ENCODE measurements at places on chromosomes 1 and 21.

- no peak for DNase-seq
Measured at GRCh38 chr21:35614396-35614921, 445.9 kb downstream of the SETD4 start.

DNA sequence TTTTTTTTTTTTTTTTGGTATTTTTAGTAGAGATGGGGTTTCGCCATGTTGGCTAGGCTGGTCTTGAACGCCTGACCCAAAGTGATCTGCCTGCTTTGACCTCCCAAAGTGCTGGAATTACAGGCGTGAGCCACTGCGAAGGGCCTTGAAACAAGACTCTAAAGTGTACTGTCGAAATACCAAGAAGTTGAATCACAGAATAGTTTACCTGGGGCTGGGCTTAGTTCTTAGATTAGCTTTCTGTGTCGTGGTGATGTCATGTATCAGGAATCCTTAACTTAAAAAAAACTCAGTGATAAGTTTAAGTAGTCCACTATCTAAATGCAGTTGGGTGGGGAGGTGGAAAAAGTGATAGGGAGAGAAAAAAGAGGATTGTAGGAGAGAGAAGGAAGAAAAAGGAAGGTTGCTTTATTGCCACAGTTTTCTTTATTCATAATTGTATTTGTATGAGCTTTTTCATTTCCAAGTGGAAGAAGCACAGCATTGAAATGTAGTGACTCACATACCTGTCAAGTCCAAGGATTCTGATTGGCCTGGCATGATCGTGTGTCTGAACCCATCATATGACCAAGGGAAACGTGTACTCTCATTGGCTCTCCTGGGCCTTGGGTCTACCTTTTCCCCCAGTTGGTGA lies 13.4 kb downstream of the ITSN1 start:
- DNase-seq: no peak

GRCh38 chr1:87883906-87884305 lies 555.2 kb downstream of the LMO4 start:
- no peak for DNase-seq

DNA sequence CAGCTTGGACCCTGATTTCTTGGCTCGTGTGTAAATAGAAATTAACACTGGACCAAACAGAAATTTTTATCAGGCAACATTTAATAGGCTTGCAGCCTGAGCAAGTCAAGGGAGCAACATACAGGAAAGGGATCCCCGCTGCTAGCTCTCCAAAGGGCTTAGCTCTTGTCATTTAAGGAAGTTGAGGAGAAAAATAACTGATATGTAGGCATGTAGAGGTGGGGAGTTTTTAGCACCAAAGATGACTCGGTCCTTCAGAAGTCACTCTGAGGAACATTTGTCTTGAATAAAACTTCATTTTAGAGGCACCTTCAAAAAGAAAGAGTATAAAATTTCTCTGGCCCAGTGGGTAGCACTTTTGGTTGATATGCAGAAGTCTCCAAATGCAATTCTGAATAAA lies 27.1 kb downstream of the GBP2 start:
- DNase-seq: no peak

DNA sequence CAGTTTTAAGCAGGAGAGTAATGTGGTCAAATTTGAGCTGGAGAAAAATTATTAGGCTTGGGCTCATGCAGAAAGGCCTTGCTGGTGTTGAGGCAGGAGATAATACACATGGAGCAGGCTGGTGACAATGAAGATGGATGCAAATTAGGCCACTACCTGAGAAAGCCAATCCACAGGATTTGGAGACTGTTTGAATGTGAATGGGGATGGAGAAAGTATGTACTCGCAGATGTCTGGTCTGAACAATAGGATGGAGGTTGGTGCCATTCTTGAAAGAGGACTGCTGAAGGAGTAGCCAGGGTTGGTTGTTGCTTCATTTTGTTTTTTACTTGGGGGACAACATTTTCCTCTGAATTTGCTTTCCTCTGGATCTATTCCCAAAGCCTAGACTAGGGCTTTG lies 8.0 kb upstream of the KIRREL1 start:
- DNase-seq: no peak

DNA sequence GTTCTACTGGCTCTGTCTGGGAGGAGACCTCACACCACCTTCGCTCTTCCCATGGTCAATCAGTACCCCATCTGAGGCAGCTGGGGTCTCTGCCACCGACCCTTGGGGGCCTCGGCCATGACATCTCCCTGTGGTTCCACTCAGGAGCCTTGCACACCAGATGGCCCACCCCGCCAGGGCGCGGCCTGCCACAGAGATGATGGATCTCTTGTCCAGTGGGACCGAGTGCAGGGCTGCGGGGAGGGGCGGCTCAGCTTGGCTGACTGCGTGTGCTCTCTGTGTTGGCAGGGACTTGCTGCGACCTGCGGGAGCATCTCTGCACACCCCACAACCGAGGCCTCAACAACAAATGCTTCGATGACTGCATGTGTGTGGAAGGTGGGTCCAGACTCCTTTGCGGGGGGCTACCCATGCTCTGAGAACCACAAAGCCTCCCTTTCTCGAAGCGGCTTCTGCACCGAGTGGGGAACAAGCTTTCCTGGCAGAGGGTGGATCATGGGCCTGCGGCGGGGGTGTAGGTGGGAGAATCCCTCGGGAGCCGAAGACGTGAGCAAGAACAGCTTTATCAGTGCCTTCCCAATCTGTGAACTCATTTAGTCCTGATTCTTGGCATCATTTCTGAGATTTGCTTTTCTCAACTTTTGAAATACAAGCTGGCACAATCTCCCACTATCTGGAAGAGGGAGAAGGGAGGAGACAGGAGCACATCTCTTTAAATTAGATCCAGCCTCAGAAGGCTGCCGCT lies 20.9 kb upstream of the AGTRAP start:
- no peak for DNase-seq

DNA sequence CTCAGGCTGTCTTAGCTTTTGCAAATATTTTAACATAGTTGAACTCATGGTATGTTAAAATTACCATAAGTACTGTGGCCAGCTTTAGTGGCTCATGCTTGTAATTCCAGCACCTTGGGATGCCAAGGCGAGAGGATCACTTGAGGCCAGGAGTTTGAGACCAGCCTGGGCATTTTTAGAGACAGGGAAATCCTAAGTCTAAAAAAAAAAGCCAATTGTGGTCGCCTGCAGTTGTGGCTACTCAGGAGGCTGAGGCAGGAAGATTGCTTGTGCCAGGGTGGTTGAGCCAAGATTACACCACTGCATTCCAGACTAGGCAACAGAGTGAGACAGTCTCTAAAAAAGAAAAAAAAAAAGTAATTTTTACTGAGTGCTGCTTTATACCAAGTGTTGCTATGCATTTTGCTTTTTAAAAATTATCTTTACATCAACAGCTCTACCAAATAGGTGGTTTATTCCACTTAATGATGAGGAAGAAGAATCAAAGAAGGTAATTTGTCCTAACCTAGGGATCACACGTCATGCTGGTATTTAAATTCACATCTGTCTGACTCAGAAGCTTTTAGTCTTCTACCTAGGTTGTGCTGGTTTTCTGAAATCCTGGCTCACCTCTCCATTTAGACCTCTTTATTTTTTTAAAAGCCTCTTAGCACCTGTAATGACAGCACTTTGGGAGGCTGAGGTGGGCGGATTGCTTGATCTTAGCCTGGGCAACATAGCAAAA lies 16.8 kb downstream of the PPP1R12B start:
- DNase-seq: no peak

- peak; percentile 78 for DNase-seq
Measured at GRCh38 chr1:44714944-44715571, 15.9 kb downstream of the RNU5D-1 start.

DNA sequence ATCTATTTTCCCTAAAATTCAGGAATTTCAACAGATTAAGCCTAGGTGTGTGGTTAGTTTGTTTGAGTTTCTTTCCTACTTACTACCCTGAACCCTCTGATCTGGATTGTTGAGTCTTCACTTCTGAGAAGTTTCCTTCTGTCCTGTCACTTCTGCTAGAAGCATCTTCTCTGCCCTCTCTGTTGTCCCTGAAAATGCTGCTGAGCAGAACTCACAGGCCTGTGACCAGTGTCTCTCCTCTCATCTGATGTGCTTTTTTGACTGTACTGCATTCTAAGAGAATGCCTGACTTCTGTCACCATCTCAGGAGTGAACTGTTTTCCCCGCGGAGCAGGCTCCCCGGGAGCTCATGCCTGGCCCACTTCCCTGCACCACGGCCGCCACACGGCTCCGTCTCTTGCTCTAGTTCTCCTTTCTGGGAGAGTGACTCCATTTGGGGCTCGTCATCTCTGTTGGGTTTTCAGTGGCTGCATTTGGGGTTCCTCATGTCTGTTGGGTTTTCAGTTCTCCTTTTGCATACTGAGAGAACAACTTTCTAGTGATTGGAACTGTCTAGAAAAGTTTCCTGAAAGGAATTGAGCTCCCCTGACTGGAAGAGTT lies 77.9 kb downstream of the POFUT2 start:
- no peak for DNase-seq

- DNase-seq: no peak
Measured at GRCh38 chr1:186310307-186310706, 64.7 kb downstream of the TPR start.

- no peak for DNase-seq
Measured at GRCh38 chr1:54174106-54174505, 21.3 kb upstream of the CDCP2 start.

DNA sequence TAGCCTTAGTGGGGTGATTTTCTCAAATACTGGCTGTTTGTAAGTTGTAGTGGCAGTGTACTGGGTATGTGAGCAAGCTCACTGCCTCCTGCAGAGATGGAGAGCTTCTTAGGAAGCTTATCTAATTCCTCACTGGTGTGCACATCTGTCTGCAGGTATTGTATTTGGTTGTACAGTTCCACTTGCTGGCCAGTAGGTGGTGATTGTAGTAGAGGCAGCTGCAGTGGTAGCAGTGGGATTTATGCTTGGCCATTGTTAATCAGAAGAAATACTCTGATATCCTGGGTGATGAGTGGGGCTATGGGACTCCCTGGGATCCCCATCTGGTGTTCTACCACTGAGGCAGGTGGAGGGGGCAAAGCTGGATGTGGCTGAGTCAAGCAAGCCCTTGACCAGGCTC lies 276.1 kb upstream of the SPAG17 start:
- no peak for DNase-seq

DNA sequence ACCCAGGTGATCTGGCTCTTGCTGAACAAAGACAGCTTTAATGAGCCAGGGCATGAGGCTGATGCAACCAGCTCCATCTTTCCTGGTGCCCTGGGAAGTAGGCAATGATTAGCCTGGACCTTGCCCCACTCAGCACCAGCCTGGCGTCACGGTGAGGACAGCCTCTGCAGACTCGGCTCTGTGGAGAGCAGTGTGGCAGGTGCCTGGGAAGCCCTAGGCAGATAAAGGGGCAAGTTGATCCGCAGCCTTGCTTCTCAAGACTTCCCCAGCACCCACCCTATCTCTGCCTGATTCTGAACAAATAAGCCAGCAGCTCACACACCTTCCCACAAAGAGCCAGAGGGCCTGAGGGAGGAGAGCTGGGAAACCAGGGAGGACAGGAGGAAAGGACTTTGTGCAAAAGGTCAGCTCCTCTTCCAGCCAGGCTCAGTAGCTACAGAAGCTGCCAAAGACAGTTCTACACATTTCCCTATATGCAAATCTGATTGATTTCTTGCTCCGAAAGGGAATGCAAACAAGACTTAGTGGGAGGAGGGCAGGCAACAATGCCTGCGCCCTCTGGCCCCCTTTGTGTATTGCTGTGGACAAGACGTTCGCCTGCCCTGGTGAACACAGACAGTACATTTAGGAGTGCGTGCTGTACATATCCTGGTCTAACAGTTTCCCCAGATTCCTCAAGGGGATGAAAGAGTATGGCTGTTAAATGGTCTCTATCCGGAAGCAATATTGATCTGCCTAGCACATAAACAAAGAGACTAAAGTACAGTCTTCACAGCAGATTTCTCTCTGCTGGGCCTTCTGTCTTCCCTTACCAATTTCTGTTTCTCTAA lies 63.8 kb downstream of the BCAR3 start:
- DNase-seq: no peak

DNA sequence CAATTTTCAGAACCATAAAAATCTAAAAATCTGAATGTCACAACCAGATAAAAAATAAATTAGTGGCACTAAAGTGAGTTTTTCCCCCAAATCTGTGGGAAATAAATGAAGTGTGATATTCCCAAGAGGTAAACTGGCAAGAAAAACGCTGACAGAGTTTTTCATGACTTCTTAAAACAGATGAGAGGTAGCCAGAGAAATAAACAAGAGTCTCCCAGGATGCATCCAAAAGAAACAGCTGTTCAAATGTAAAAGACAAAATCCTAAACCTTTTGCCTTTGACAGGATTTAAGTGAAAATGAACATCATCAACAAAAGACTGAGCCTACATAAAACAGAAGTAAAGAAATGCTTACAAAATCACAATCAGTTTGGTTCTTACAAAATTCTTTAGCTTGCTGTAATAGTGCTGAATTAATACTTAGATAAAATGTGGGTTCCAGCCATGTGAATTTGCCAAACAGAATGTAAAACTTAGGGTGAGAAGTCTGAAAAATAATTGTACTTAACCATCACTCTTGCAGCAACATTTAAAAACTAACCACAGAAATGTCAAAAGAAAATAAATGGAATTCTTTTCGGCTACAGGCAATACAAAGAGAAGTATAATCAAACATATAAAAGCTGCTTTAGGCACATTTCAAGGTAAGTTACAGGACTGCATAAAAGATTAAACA lies 133.6 kb downstream of the EIF4G3 start:
- no peak for DNase-seq

- peak; percentile 30 for DNase-seq
Measured at GRCh38 chr1:174743654-174744561, 255.8 kb upstream of the CACYBP start.

- no peak for DNase-seq
Measured at GRCh38 chr1:5972198-5972520, 20.1 kb downstream of the NPHP4 start.

DNA sequence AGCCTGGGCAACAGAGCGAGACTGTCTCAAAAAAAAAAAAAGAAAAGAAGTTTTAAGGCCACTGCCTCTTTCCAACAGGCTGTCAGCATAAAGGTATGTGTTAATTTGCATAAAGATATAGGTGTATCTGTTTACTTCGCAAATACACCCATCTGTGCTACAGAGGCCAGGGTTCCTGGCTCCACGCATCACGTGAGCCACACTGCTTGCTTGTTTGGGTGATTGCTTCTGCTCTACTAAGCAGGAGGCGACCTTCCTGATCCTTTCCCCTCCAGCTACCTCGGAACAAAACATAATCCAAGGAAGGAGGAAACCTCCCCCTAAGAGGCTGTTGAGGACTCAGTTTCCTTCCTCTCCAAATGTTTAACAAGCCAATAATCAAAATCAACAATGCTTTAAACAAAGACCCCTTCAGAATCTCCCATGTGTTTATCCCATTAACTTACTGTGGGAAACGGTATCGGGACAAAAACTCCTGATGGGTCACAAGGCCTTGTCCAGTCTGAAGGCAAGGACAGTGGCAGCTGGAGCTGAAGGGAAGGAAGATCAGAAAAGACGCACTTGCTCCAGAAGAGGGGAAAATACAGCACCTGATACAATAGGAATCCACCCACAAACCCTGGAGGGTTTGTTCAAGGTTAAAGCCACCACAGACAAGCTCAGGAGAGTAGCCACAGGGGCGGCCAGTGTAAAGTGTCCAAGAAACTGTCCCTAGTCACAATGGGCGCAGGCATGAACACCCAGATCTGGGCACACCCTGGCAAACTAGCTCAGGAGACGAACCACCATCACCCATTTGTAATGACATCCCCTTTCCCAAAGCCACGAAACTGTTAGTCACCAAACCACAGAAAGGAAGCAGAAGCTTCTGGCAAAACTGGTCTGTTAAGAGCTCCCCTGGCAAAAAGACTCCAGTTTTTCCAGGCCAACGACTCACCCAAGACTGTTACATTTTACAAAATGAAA lies 17.2 kb downstream of the CTNNBIP1 start:
- DNase-seq: no peak

GRCh38 chr1:170530972-170531757 lies 801 bp upstream of the GORAB start:
- no peak for DNase-seq
